ENCODE measurements at places on chromosomes 5 and 9.

- DNase-seq = peak; percentile 66
These were observed 59.2 kb upstream of the CLINT1 start for GRCh38 chr5:157917899-157918809.

- no peak for DNase-seq
These were observed 69.0 kb upstream of the MSX2 start for GRCh38 chr5:174655351-174655750.

- no peak for DNase-seq
These were observed 2.8 kb upstream of the ESM1 start for GRCh38 chr5:54988218-54988617.

DNA sequence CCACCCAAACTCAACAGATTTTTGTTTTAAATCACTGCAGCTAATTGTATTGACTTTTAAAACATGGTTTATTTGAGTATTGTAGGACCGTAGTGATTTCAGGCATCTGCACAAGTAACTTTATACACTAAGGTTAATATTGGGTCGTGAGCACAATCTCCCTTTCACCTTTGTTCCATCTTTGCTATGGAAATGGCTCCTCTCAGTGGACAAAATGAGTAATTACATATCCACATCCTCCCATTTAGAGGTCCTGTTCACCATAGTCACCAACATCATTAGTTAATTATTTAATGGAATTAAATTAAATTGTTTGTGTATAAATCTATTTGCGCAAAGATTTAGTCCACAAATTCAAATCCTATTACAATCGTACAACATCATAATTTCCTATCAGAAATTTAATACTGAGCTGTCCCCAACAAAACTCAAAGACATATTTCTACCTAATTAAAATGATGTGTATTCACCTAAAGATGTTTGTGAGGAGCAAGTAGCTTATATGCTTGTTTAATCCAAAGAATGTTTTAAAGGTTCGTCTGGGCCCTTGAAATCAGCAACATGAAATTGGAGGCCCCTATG, 173.0 kb upstream of the DAPK1 start:
- DNase-seq = peak; percentile 14

DNA sequence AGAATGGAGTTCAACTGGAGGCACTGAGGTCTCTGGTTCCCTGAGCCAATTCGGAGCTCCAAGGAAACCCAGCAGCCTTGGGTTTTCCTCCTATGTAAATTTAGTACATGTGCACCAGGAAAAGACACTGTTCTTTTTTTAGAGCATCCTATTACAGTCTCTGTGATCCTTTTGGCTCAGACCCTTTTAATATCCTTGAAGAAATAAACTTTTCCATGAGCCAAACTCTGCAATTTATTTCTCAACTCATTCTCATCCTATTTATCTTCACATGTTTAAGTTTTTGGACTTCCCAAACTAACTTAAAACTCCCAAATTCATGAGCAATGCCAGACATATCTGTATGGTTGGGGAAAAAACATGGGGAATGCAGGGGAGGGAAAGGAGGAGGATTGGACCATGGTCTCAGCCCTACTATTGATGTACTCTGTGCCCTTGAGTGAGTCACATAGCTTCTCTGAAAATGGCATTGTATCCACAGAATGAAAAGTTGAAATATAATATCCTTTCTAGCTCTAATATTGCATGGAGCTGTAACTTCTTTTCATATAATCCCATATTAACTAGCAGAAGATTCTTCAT, 76.6 kb downstream of the PAPPA start:
- no peak for DNase-seq

GRCh38 chr5:154092356-154093141, 53.8 kb downstream of the MFAP3 start:
- DNase-seq = no peak

- DNase-seq = no peak
These were observed 9.7 kb downstream of the FOXD1 start for GRCh38 chr5:73438645-73439470.

GRCh38 chr9:3948826-3949556, 350.9 kb downstream of the GLIS3 start:
- peak; percentile 28 for DNase-seq

DNA sequence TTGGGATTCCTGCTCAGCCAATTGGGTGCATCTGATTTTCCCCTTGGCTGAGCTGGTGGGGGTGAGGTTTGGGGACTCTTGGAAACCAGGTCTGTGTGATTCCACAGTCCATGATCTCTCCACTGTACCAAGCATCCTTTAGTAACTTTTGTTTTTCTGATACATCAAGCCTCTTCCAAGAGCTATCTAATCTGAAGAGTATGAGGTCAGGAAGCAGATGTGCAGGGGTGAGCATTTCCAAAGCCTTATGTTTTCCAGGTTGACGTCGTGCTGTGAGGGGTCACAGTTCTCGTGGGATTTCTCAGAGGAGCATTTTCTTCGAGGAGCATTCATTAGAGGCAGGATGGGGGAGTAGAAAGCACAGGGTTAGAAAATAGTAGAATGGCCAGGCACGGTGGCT, 95.3 kb downstream of the KLF4 start:
- no peak for DNase-seq

DNA sequence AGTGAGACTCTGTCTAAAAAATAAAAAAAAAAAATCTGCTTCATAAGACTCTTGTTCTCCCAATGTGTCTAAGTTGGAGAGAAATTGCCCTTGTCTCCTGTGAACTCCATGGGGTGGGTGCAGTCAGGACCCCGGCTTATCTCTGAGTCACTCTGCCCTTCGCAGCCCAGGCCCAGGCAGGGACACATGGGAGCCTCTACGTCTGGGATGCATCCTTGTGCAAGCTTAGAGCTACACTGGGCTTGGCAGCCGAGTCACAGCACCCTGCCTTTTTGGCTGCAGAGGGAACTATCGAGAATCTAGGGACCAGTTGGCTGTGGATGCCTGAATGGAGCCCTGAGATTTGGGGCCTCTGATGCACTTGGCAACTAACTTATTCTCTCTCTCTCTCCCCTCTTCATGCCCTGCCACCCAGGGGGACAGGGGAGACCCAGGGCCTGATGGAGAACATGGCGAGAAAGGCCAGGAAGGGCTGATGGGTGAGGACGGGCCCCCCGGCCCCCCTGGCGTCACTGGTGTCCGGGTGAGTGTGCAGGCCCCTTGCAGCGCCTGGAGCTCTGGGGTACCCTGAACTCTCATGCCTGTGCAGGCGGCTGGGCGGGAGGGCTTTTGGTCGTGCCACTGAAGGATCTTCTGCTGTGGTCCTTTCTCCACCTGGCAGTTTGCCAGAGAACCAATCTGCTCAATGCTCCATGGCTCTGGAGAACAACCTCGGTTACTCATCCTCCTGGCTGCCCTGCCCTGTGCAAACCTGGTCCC, 47.5 kb upstream of the ORM1 start:
- no peak for DNase-seq

GRCh38 chr9:129322022-129322621, 144.1 kb upstream of the IER5L start:
- no peak for DNase-seq

- no peak for DNase-seq
These were observed 115.6 kb downstream of the WDR70 start for GRCh38 chr5:37494756-37495155.

DNA sequence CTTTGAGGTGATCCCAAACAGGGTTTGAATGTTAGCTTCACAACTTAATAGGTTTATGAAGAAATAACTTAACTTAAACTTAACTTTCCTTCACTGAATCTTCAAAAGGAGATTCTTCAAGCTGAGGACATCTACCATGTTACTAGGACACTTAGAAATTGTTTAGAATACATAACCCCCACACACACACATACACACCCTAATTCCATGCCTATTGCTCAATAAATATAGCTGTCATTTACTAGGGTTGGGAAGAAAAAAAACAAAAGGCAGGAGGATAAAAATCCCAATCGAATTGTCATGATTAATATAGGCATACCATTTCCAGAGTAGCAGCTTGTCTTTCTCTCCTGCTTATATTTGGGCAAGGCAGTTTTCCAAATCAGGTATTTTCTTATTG, 68.3 kb downstream of the ALDH1A1 start:
- DNase-seq = no peak

- DNase-seq = no peak
These were observed 71.1 kb downstream of the MAPKAP1 start for GRCh38 chr9:125635888-125636287.

GRCh38 chr5:138631096-138631928, 56.1 kb upstream of the HSPA9 start:
- no peak for DNase-seq

- no peak for DNase-seq
These were observed 67.2 kb downstream of the ITGA1 start for GRCh38 chr5:52854949-52855348.

GRCh38 chr5:127210042-127210441, 80.6 kb upstream of the MEGF10 start:
- no peak for DNase-seq

DNA sequence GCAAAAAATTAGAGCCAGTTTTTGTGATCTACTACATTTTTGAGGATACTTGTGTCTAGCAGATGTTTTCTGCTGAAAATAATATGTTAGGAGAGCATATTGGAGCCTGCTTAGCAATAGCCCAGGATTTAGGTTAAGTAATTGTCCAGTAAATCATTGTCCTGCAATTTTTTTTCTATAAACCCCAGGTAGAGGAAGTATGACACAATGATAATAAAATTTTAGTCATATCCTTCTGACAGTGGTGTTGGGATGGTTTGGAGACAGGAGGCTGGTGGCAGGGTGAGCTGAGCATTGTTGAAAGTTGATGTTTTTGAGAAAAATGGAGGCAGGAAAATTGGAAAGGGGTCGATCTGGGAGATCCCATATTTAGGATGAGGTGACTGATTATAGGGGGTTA, 3.5 kb downstream of the SNCAIP start:
- DNase-seq = peak; percentile 61

GRCh38 chr9:97479496-97480159, 21.8 kb upstream of the TMOD1 start:
- DNase-seq = no peak

DNA sequence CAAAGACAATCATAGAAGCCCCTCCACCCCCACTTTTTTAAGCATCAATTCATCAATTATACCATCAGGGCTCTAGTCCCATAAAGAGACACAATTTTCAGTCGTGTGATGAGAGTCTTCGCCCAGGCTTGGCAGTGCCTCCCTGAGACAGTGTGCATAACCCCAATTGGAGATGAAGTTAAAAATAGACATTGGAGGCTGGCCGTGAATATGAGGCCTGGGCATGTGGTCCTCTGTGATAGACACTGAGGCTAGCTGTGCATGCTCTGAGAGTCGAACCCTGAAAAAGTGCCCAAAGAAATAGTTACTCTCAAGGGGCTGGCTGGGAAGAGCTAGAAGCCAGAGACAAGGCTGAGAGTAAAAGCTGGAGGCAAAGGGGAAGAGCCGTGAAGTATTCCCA, 248.6 kb upstream of the NR4A3 start:
- DNase-seq = no peak

- no peak for DNase-seq
These were observed 417.0 kb upstream of the TLE4 start for GRCh38 chr9:79154806-79155205.

DNA sequence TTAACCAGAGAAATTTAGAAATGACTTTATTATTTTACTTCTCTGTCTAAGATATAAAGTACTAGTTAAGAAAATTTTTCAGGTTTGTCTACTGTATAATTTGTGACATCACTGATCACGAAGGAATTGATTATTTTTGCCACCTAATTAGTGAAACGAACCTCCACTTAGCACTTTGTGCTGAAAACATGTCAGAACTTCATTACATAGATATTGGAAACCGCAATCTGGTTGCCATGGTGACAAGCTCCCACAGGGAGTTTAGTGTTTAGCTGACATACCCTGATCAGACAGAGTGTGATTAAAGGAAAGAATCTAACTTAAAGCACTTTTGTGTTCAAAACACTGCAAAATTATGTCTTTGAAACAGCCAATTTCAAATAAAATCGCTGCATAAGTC, 668.4 kb upstream of the CCNG1 start:
- no peak for DNase-seq
